ENCODE measurements at places on chromosomes 6 and 20.

GRCh38 chr6:151482290-151482689 lies 11.5 kb upstream of the CCDC170 start:
- peak; percentile 44 for DNase-seq

DNA sequence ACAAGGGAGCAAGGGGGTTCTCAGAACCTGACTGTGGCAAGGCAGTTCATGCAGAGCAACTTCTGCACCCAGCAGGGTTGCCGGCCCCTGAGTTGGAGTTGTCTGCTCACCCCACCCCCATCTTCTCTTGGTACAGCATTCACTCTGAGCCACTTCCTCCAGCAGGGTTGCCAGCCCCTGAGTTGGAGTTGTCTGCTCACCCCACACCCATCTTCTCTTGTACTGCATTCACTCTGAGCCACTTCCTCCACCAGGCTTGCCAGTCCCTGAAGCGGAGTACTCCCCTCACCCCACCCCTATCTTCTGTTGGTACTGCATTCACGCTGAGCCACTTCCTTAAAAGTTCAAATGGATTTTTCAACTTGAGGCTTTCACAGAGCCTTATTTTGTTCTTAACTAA lies 79.7 kb upstream of the SYNDIG1 start:
- DNase-seq, result no peak

- no peak for DNase-seq
These were observed 655.0 kb upstream of the HS3ST5 start for GRCh38 chr6:114997813-114998292.

DNA sequence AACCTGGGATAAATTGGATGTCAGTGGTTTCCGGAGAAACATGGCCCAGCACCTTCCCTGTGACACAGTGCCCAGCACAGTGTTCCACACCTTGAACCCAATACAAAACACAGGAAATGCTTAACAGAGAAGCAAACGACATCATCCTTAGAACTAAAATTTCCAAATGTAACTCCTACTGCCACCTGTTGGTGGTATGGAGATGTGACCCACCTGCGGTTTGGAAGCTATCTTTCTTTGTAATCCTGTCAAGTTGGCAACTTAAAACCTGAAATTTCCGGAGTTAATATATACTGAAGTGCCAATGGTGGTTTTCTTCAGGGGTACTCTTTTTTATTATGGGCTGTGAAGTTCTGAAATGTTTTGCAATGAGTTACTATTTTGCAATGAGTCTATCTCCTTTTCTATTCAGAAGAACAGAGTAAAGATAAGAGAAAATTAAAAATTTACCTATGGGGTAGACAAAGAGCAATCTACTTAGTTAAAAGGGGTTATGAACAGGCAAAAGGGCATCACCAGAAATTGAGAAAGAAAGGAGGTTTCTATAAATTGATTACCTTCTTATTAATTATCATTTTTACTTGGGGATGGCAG lies 658.8 kb downstream of the PTPRT start:
- DNase-seq, result peak; percentile 4

DNA sequence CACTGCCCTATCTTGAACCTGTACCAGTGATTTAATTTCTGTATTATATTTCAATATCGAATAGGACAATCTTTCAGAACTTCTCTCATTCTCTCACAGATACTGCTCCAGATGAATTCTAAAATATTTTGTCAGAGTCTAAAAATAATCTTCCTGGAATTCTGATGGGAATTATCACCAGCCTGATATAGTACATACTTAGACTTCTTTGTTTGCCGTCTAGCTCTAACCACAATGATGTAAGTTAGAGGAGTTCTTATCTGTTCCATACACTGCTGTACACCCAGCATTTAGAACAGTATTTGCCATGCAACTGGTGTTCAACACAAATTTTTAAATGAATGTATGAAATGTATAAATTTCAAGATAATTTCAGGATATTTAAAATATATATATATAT lies 1.3 kb upstream of the HUS1B start:
- DNase-seq, result peak; percentile 30

DNA sequence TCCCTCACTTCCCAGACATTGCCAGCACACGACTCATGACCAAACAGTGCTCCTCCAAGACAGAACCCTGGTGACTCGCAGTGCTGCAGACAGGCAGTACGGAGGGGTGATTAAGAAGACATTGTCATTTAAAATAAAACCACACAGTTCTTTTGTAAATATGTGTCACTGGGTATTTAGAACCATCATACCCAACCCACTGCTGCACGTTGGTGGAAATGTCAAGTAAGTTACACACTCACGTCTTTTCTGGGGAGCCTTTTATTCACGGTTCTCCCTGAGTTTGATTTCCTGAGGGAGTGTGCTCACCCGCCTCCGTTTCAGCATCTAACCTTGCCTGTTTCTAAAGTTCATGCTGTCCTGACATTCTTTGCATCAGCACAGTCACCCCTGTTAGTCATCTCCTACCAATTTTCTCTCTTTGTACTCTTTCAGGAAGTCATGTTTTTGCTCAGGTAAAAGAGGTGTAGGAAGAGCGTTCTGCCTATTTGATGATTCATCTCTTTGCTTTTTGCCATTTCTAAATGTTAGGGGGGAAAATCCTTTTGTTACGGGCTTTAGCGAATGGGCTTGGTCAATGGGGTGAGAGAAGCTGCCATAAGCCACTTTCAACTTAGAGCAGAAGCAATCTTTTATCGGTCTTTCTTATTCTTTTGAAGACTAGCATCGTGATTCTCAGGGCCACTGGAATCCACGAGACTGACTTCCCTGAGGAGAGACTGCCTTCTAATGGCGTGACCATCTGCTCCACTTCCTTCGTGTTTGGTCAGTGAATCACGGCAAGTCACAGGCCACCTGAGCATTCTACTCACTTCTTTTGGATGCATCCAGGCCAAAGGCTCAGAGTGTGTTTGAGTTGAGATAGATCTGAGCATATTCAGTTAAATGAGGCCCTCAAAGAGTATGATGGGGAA lies 512.8 kb upstream of the JARID2 start:
- DNase-seq, result peak; percentile 92

DNA sequence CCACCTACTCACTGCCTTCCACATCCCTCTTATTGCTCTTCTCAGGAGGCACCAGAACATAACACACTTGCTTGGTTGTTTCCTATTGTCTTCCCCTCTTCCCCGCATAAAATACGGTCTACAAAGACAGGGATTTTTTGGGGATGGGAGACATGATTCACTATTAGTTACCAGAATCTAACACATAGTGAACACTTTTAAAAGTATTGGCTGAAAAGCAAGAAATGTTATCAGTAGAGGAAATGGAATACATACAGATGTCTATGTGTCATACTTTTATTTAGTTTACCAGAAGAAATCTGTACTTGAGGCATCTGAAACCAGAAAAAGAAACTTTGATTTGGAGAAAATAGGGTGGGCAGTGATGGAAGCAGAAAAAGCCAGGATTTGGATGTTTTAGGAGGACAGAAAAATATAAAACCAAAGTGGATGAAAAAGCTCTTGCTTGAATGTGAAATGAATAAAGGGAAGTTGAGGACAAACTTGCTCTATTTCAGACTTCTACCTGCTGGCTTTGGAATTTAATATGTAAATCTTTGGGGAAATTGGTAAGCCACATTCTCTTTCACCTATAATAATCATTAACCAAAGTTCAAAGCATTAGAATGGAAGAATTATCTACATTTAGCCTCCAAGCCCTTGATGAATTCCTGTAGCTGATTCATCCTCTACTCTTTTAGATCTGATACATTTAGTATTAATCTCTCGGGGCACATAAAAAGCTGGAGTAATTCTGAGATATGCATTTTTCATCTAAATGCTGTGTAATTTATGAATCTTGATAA lies 82.6 kb downstream of the DOK5 start:
- DNase-seq, result no peak

GRCh38 chr6:129567374-129567773 lies 142.6 kb downstream of the ARHGAP18 start:
- DNase-seq, result peak; percentile 52

DNA sequence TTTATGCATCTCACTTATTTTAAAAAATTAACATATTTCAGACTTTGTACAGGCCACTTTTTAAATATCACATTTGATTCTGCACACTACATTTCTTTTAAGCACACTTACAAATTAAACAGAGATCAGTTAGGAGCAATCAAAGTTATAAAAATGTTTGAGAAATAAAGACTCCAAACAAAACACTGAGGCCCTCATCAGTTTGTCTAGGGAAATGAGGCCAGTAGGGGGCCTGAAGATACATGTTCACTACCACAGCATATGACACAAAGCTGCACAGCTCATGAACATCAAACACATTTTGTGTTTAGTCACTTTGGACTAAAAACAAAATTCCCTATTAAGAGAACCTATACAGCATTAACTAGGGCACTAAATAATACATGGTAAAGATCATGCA lies 180.5 kb downstream of the PDE7B start:
- peak; percentile 83 for DNase-seq

DNA sequence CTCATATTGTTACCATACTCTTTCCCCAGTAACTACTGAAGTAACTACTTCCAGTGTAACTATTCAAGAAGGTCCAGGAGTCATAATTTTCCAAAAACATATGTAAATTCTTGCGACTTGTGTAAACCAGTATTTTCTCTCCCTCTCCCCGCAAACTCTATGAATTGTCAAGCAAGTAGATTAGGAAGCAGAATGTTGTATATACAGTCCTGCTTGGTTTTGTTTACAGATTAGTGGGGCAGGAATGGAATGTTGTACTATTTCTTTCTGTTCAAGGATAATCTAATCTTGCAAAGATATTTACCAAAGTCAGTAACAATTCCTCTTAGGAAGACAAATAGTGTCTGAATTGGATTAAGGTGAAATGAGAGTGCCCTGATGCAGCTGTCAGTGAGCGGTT lies 234.9 kb upstream of the PLN start:
- DNase-seq, result no peak

DNA sequence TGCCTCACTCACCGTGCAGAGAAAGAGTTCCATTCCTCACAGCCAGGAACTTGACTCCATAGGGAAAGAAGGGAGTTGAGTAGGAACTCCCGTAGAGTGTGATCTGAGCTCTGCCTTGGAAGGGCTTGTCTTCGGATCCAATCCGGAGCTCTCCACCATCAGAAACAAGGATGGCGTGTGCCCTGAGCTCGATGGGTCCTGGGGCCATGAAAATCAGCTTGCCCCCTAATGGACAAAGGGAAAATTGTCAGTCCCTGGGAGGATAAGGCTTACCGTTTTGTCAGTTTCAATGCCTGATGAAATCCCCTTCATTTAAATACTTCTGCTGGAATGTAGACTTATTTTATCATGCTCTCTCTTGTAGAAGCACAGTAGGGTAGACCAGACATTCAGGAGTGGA lies 153.3 kb downstream of the PKHD1 start:
- DNase-seq, result no peak

- DNase-seq, result peak; percentile 48
These were observed 38.1 kb upstream of the UTRN start for GRCh38 chr6:144246988-144247387.

DNA sequence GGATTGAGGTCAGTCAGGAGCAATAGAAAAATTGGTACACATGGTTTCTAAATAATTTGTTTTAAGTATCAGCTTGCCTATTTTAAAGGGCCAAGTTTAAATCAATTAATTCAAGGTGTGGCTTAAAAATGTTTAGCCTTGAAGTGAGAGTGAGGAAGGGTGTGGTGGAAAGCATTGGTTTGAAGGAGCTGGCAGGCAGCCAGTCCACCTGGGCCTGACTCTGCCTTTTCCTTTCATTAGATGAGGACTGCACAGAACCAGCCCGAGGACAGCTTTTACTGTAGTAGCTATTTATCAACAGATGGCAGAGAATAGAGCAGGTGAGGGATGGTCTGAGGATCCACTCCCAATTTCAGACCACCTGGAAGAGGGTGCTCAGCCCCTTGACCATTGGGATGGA lies 42.4 kb downstream of the DHX35 start:
- no peak for DNase-seq

DNA sequence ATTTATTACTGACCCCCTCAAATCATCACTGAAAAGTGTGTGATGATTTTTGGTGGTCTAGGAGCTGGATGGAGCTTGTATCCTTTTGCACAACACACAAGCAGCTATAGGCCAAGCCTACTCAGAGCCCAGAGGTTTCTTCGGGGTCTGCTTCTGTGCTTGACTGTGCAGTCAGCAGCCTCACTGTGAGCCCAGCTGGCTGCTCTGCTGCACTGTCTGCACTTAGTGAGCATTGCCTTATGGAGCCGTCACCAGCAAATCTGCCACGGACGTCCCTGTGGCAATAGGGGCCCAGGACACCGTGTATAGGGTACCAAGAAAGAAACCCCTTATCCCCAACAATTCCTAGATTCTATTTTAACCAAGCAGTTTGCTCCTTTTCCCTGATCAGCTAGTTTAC lies 38.6 kb upstream of the GMPR start:
- DNase-seq, result no peak

DNA sequence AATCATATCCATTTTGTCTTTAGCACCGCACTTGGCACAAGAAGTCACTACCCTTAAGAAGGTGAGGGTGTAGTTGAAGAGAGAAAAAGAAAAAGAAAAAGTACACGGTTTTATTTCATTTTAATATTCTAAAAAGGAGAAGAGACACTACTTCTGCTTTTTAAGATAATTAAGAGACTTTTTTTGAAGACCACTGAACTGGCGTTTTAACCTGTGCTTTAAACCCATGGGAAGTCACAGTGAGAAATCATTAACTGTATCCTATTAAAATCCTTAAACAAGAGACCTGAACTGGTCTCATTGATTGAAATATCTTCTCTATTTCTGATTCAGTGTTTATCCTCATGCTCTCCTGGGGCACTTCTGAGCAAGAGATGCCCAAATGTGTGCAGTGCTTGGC lies 243.5 kb downstream of the TMEM242 start:
- DNase-seq, result no peak

DNA sequence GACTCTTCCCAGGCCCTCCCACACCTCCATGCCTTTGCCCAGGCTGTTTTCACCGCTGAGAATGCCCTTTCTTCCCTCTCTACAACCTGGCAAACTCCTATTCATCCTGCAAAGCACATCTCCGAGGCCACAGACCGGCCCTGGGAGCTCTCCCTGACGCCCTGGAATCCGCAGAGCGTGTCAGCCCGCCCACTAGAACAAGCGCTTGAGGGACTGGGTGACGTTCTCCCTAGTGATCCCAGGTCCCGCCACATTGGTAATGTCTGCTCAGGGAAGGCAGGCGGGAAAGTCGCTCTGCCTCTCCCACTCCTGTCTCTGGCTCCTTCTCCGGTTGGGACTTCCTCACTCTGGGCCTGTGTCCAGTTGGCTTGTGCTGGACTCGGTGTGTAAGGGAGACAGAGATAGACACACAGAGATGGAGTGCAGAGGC lies 61.6 kb downstream of the SRC start:
- peak; percentile 37 for DNase-seq

- DNase-seq, result peak; percentile 98
These were observed 588 bp upstream of the ACSS2 start for GRCh38 chr20:34875642-34876405.
